ENCODE measurements at places on chromosomes 3 and 15.

DNA sequence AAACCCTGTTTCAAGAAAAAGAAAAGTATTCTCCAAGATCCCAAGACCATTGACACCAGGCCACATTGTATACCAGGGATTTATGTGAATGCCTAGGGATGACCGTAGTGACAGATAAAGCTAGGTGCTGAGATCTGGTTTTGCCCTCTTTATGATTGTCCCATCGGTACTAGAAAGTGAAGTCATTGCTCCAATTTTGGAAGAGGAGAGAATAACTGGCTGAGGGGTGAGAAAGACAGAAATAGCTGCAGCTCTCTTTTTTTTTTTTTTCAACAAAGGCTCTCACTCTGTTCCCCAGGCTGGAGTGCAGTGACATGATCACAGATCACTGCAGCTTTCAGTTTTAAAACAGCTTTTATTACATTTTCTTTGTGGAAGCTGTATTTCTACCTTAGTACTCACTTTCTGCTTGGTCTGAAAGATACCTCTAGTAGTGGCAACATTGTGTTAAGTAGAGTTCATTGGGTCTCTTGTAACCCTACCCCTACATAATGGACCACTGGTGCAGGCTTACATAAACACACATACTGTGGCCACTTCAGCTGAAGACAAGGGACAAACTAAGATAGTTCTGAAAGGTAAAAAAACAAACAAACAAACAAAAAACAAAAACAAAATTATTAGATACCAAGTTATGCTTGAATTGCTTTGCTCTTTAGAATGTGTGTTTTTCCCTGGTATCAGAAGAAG, 18.0 kb downstream of the ZSCAN29 start:
- no peak for DNase-seq

- DNase-seq: no peak
Measured at GRCh38 chr3:9837701-9838582, 5.9 kb downstream of the RPUSD3 start.

GRCh38 chr3:47443611-47443995, 32.1 kb downstream of the SCAP start:
- no peak for DNase-seq

DNA sequence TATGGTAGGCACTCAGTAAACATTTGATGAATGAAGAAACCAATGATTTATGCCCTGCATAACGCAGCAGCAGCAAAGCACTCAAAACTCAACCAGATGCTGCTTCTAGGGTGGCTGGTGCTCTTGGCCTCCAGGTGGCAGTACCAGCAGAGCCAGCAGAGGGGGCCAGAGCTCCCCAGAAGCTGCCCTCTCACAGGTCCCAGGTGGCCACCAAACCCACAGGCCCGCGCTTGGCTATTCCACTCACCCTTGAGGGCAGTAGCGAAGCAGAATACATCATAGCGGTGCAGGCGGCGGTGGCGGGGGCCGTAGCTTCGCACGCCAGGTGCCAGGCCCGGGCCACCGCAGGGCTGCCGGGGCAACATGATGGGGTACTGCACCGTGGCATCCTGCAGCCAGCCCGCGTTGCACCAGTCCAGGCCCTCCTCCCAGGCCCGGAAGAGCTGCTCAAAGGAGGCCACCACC, 16.6 kb downstream of the HAPLN3 start:
- DNase-seq: no peak

DNA sequence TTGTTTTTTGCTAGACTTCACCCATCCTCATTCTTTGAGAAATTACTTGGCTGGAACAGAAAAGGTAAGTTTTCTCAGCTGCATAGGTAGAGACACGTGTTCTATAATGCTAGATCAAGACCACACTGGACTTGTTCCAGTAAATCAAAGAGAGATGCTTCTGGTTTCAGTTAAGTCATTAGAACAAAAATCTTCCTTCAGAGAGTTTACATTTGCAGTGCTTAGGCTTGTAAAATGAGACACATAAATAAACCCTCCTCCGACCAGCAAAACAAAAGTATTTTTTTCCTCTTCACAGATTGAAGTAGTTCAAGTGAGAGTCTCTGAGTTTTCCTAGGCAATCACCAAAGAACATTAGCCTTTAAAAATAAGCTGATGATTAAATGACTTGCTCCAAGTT, 87.3 kb upstream of the PROK2 start:
- no peak for DNase-seq
